ENCODE measurements at places on chromosomes 6 and 20.

DNA sequence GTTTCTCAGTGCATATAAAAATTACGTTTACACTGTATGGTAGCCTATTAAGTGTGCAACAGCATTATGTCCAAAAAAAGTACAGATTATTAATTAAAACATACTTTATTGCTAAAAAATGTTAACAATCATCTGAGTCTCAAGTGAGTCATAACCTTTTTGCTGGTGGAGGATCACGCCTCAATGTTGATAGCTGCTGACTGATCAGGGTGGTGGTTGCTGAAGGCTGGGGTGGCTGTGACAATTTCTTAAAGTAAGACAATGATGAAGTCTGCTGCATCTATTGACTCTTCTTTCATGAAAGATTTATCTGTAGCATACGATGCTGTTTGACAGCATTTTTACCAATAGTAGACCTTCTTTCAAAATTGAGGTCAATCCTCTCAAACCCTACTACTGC, 155.1 kb downstream of the BTBD9 start:
- DNase-seq = no peak

- DNase-seq = peak; percentile 81
Measured at GRCh38 chr6:45445749-45446549, 68.2 kb upstream of the SUPT3H start.

GRCh38 chr20:37194621-37195417, 15.5 kb upstream of the MROH8 start:
- DNase-seq = no peak

DNA sequence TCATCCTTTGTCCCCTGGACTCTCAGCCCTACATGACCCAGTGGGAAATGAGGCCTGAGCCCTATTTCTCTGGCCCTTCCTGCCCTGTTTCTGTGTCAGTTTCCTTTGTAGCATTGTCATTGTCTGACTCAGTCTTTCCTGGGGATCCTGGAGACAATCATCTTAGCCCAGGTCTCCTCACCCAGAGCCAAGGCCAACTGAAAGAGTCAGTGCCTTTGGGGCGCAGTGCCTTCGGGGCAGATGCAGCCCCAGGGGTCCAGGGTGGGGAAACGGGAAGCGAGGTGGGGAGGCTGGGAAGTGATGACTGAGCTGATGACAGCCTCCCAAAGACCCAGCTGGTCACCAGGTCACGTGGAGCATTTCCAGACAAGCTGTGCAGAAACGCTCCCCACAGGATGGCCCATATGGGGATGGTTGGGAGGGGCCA, 93.3 kb upstream of the SULF2 start:
- DNase-seq = no peak

GRCh38 chr6:143337201-143337949, 113.1 kb downstream of the ADAT2 start:
- DNase-seq = peak; percentile 30

GRCh38 chr6:10305790-10306415, 109.0 kb downstream of the TFAP2A start:
- DNase-seq = no peak

DNA sequence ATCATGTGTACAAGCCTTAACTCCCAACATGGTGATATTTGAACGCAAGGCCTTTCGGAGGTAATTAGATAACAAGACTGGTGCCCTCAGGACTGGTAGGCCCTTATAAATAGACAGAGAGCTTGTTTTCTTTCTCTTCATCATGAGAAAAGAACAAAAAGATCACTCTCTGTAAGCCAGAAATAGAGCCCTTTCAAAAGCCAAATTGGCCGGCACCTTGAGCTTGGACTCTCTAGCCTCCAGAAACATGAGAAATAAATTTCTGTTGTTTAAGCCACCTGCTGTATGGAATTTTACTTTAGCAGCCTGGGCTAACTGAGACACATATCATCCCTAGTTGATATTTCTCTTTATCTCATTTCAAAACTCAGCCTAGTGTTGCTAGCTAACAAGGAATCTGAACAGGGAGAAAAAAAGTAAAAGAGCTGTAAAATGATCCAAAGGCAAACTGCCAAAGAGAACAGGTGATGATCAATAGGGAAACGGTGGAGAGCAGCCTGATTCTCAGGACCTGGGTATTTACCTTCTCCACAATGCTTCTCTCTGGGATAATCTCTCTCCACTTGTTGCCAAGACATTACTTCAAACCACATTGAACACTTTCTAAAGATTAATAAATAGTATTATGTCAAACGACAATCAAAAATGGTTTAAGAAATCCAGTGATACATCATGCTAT, 6.1 kb downstream of the COL21A1 start:
- DNase-seq = no peak

DNA sequence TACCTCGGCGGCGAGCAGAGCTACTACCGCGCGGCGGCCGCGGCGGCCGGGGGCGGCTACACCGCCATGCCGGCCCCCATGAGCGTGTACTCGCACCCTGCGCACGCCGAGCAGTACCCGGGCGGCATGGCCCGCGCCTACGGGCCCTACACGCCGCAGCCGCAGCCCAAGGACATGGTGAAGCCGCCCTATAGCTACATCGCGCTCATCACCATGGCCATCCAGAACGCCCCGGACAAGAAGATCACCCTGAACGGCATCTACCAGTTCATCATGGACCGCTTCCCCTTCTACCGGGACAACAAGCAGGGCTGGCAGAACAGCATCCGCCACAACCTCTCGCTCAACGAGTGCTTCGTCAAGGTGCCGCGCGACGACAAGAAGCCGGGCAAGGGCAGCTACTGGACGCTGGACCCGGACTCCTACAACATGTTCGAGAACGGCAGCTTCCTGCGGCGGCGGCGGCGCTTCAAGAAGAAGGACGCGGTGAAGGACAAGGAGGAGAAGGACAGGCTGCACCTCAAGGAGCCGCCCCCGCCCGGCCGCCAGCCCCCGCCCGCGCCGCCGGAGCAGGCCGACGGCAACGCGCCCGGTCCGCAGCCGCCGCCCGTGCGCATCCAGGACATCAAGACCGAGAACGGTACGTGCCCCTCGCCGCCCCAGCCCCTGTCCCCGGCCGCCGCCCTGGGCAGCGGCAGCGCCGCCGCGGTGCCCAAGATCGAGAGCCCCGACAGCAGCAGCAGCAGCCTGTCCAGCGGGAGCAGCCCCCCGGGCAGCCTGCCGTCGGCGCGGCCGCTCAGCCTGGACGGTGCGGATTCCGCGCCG, 994 bp downstream of the FOXC1 start:
- DNase-seq = no peak

- no peak for DNase-seq
Measured at GRCh38 chr20:39142407-39143096, 180.4 kb downstream of the DHX35 start.

- no peak for DNase-seq
Measured at GRCh38 chr20:31806564-31807355, 12.4 kb upstream of the MYLK2 start.

DNA sequence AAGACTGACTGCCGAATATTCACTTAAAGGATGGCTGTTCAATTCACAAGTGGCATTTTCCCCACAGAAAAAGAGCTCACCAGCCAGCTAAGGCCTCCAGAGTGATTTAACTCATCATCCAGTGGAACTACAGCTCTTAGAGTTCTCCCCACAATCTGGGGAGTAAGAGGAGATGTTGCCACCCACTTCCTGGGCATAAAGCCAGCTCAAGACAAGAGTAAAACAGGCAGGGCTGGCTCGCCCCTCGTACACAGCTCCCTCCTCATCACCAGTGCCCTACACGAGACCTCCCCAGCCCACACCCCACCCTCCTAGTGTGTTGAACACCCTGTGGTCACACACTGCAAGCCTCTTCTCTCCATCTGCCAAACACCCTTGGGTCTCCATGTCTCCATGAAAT, 47.2 kb upstream of the IPCEF1 start:
- DNase-seq = no peak

DNA sequence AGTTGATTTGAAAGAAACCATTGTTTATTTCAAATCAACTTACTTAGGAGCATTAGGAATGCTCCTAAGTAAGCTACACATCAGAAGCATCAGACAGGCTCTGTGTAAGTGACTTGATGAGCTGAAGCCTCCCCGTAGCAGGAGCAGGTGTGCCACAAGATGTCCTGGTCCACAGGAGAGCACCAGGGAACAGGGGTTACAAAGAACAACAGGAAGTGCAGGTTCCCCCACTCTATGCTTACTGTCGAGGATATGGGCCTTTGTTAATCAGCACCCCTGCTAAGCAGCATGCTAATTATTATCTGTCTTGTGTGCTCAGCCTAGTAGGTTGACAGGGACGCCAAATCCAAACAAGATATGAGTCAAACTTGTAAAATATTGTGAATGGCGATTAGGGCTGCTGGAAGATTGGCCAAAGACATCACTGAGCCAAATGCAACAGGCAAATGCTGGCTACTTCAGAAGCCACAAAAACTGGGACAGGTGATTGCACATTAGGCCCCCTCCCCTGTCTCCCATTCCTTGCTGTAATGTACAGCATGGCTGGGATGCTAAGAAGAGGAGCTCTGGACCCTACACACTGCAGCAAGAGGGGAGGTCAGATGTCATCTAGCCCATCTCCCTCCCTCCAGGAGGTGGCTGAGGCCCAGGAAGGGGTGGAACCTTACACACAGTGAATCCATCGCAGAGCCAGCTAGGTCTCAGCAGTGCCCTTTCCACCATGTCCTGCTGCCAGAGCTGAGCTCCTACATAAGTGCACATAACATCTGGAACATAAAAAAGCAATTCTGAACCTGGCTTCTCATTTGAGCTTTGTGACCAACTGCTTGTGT, 939 bp downstream of the TGM3 start:
- no peak for DNase-seq

- DNase-seq = peak; percentile 58
Measured at GRCh38 chr20:48523191-48523995, 304.4 kb downstream of the PREX1 start.

- no peak for DNase-seq
Measured at GRCh38 chr20:25053255-25054031, 4.5 kb downstream of the ACSS1 start.

DNA sequence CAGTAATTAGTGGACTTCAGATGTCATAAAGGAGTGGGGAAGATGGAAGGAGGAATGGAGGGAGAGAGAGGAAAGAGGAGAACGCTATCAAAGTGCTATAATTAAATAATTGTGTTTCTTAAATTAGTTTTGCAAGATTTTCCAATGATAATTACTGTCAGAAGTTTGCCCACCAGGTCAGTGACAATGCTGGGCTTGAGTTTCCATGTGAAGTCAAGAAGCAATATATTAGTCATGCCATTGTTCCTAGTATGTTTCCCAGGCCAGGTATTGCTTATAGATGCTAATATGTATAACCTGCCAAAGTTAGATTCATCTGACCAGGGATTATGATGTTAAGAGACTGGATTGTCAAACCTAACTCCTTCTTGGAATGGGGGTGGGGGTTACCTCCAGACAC, 131.9 kb downstream of the GJA10 start:
- no peak for DNase-seq

DNA sequence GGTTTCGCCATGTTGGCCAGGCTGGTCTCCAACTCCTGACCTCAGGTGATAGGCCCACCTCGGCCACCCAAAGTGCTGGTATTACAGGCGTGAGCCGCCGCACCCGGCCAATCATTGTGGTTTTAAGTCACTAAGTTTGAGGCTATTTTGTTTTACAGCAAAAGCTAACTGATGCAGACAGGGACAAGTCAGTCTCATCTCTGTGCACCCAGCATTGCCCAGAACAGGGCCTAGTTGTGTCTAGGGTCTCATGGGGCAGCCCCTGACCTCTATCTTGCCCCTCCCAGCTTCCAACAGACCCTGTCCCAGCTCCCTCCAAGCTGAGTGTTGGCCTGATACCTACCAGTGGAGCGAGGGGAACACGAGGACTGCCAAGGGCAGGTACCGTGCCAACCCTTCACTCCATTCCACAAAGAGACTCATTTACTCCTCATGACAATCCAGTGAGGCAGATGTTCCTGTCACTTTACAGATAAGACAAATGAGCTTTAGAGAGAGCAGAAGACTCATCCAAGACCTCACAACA, 8.9 kb upstream of the RBCK1 start:
- no peak for DNase-seq

DNA sequence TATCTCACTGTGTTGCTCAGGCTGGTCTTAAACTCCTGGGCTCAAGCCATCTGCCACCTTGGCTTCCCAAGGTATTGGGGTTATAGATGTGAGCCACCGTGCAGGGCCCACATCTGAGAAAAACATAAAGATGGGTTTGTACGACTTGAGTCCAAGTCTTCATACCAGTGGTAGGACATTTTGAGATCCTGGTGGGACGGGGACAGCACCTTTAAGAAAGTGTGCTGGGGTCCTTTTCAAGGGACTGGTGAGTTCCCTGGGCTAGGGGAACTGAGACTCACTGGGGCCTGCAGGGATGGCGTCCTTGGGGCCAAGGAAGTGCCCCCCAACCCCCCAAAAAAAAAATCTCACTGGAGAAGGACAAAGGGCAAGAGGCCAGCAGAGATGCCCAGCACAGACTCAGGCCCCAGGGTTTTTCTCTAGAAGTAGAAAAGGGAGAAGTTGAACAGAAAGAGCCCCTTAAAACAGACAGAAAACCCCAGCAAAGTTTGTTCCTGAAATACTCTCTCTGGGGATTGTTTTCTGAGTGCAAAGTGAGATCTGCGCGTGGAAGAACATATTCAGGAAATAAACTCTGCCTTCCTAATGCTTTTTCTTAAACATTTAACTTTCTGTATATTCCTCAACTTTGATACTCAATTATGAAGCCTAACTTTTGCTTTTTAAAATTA, 10.7 kb downstream of the OSBPL2 start:
- no peak for DNase-seq

- DNase-seq = no peak
Measured at GRCh38 chr20:39913274-39913673, 775.8 kb downstream of the MAFB start.

- DNase-seq = peak; percentile 69
Measured at GRCh38 chr20:63089051-63089907, 82.5 kb upstream of the BHLHE23 start.

DNA sequence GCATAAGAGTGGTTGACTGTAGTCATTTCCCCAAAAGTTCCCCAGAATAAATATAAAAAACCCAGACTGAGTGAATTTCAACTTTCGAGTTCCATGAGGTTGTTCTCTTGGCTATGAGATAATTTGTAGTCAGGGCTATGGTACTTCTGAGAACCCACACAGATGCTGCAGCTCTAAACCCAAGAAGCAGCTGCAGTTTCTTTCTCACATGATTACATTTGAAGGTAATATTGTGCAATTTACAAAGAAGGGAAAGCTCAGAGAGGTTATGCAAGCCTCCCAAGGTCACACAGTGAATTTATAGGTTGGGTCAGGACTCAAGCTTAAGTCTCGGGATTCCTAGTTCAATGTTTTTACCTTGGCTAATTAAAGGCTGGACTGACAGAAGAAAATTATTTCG, 29.7 kb upstream of the CD93 start:
- DNase-seq = no peak

DNA sequence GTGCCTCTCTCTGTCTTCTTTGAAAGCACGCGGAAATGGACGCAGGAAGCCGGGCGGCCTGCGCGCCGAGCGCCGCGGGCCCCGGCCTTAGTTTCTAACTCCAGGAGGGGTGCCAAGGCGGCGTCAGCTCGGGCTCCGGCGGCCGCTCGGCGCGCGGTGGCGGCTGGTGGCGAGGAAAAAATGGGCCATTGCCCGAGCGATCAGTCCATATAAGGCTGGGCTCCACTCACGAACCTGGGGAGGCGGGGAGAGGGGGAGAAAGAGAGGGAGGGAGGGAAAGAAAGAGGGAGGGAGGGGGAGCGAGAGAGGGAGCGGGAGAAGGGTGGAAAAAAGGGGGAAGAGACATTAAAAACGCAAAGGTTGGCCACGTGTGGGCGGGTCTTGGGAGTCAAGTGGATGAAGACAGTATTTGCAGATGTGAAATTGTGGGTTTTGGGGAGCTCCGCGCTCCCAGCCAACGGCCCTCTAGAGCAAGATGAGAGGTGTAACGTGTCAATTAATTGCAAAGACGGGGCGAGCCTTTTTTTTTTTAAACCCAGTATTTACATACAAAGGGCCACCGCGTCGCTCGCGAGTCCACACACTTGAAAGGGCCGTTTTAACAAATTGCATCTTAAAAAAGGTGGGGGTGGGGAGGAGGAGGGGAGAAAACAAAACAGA, at the start of gene NKX2-2:
NKX2-2 (minus strand) TSS at position 184 of the 660 bp plus-strand sequence. CDS start 395 bp downstream, outside the sequence.
- no peak for DNase-seq
